ENCODE measurements at places on chromosomes 16 and 17.
A peak's percentile ranks its signal among the peaks of the same experiment; 100 is the strongest.

GRCh38 chr17:76527430-76528111 is 9.9 kb downstream of the CYGB start:
- DNase-seq = peak; percentile 36

GRCh38 chr17:49343273-49343672 is 18.8 kb downstream of the ZNF652 start:
- DNase-seq = no peak

DNA sequence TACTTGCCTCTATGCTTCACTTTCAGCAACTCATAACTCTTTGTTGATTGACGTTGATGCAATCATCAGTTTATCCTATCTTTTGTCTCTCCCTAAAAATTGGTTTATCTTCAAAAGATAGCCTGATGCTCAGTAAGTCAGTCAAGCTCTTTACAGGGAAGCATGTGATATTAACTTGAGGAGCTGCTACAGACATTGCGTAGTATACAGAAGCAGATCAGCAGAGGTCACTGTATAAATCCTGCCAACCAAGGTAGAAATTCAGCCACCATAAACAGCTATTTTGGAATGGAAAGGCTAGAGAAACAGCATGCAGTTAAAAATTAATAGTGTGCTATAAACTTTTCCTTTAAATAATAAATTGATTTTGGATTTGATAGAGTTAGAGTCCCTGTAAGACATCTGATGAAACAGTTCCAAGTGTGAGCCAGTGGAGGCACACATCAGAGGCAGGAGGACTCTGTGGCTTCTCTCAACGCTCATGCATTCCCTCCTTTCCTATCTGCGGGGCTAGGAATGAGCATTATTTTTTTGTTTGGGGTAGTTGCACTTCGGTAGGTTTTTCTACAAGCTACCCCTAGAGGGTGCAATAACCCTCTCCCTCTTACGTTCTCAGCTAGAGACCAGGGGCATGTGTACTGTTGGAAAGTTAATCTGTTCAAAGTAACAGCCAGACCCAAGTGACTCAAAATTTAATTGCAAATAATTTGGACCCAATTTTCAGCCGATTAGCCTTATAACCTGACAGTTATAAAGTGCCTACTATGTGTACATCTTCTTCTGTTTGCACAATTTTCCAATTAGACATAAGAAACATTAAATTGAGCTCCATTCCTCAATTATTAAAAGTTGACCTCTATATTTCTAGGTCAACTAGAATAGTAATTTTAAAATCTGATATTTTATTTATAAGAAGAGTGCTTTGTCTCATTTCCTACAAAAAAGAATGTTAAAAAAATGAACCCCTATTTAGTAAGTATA is 647.7 kb upstream of the SOX9 start:
- DNase-seq = no peak

- DNase-seq = no peak
Observed at GRCh38 chr16:24836836-24837235, 8.9 kb upstream of the SLC5A11 start.

- DNase-seq = no peak
Observed at GRCh38 chr16:31473264-31473984, 1.5 kb downstream of the TGFB1I1 start.

DNA sequence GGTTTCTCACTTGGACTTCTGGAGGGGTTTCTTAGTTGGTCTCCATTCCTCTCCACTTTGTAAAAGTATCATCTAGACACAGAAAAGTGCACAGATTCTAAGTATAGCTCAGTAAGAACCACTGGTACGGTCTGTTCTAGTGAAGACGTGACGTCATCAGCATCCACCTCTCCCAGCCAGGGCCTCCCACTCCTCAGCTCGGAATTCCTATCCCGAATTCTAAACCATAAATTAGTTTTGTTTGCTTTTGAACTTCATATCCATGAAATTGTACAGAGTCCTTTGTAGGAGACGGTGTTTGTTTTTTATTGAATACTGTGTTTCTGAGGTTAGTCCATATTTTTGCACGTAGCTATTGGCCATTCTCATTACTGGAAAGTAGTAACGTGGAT is 25.5 kb downstream of the FOXK2 start:
- DNase-seq = no peak

DNA sequence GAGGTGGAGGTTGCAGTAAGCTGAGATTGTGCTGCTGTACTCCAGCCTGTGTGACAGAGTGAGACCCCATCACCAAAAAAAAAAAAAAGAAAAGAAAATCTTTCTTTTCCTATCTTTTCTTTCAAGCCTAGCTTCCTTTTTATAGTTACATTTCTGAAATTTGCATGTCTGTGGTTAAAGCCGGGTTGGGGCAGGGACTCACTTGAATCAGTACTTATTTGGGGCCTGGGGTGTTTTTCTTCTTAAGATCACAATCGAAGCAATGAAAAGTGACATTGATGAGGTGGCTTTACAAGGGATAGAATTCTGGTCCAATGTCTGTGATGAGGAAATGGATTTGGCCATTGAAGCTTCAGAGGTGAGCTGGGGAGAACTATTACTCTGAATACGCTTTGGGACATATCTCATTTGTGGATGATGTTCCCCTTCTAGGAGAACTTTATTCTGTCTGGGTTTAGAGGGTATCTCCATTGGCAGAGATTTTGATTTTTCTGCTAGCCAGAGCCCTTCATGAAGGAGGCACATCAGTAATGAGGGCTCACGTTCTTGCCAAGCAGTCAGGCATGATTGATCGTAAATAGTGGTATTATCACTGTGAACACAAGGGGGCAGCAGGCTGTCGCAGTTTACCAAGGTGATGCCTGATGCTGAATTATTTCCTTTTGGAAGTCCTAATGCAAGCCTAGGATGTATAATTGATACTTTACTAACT is 14.3 kb downstream of the KPNB1 start:
- peak; percentile 49 for DNase-seq

DNA sequence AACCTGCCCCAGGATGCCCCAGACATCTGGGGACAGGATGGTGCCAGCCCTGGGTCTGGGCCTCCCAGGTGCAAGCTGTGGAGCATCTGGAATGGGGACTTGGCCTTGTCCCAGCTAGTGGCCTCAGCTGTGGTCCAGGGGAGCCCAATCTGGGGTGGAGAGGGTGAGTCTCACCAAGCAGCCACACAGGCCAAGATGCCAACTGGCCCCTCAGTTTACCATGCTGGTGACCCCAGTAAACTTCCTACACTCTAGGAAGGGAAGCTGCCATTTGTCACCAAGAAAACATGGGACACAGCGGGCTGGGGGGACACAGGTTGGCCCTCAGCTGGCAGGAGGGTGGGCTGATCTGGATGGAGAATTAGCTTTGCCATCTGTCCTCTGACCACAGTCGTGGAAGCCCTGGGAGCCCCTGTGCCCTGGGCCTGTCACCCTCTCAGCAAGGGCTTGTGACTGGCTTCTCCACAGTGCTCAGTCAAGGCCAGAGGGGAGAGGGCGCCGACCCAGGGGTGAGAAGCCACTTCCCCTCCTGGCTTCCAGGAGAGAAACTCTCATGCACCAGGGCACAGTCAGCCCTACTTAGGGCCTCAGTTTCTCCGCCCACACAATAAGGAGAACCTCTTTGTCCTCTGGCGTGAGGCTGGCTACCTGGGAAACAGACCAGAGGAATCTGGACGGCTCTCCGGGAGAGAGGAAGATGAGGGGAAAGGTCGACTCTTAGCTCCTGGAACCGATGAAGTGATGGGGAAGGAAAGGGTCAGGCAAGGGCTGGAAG is 126.4 kb upstream of the SMURF2 start:
- no peak for DNase-seq

DNA sequence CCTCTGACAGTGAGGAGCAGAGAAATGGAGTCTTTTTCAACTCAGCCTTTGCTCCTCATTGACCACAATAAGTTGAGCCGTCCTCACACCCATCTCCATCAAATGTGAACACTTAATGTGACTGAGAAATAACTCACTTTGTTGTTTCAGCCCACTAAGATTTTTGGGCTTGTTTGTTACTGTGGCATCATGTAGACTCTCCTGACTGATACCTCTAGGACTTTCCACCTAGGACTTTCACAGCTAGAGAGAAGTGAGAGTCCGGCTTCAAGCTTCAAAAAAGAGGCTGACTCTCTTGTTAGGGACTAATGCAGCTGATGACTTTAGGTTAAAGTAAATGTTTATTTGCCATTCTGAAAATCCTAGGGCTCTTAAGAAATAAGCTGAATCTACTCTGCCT is 435.0 kb downstream of the TMEM114 start:
- no peak for DNase-seq

DNA sequence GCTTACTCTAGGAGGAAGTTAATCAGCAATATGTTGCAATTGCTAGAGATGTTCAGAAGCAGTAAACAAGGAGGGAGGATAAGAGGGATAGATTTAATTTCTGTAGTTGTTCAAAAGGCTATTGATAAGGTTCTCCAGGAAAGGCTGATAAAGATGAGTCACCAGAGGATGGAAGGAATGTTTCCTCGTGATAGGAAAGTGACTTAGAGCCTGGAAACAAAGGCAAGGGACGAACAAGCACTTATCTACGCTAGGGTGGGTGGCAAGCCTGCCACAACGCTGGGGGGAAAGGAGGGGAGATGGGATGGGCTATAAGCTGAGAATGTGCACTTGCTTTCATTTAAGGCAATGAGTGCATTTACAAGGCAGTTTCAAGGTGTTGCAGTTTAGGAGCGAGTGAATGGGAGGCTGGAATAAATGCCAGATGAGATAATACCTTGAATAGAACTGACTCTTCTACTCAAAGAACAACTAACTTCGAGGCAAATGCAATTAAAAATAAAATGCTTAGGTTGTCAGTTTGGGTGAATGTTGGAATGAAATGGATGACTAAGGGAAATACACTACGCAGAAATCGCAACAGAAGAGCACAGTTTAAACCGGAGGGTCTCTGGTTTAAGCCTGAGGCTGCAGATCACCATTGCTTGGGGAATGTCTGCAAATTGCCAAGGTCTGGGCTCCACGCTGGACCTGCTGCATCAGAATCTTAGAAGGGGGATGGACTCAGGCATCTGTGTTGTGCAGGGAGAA is 76.0 kb upstream of the RBBP6 start:
- DNase-seq = no peak

GRCh38 chr16:80148826-80149225 is 392.0 kb upstream of the DYNLRB2 start:
- DNase-seq = no peak

- no peak for DNase-seq
Observed at GRCh38 chr17:29331075-29331707, 37.2 kb upstream of the NUFIP2 start.

GRCh38 chr17:7589204-7589868 is 558 bp downstream of the SOX15 start:
- DNase-seq = peak; percentile 53

GRCh38 chr16:88540346-88540977 is 29.7 kb upstream of the ZC3H18 start:
- DNase-seq = no peak

- no peak for DNase-seq
Observed at GRCh38 chr16:87098361-87098760, 218.8 kb downstream of the C16orf95 start.

DNA sequence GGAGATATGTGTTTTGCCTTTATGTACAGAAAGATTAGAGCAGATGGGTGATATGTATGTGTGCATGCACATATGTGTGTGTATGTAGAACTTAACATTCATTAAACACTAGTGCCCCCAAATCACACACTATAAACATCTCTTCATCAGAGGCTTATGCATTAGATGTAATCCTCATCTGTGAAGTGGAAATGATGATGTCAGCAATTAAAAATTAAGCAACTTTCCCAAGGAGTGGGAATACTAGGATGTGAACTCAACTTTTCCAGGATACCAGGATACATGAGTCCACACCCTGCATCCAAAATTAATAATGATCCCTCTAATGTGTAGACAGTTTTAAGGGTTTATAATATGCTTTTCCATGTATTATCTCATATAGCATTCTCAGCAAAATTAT is 127.7 kb upstream of the ADAMTS18 start:
- no peak for DNase-seq

GRCh38 chr16:85860413-85861094 is 38.4 kb upstream of the IRF8 start:
- no peak for DNase-seq

DNA sequence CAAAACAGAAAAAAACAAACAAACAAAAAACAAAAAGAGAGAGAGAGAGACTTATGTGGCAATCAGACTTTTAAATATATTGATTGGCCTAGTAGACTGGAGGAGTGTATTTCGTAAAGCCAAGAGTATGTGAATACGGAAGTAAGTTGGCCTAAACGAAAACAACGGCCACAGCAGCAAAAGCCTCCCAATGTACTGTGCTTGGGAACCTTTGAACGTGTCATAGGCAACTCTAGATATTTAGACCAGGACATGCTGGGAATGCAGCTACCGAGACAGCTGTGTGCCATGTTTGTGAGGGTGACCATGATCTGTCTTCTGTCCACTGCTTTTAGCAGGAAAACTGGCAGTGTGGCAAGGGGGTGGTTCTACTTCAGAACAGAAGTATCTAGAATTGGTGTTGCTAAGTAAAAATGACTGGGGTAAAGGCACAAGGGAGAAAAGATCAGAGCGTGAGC is 7.4 kb downstream of the MAF start:
- DNase-seq = no peak

DNA sequence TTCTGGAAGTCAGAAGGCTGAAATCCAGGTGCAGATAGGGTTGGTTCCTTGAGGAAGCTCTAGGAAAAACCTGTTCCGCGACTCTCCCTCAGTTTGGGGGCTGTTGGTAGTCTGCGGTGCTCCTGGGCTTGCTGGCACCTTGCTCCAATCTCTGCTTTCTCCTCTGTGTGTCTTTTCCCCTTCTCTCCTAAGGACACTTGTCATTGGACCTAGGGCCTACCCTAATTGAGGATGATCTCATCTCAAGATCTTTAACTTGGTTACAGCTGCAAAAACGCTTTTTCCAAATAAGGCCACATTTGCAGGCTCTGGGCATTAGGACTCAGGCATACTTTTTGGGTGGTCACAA is 12.9 kb upstream of the CACNG4 start:
- DNase-seq = no peak

- DNase-seq = no peak
Observed at GRCh38 chr16:66462912-66463311, 35.8 kb downstream of the BEAN1 start.

GRCh38 chr16:89723279-89724250 is 2.2 kb downstream of the ZNF276 start:
- DNase-seq = peak; percentile 74

- DNase-seq = no peak
Observed at GRCh38 chr17:43018932-43019331, 3.3 kb downstream of the VAT1 start.

All from T-helper 9 cell (primary cell).